ENCODE measurements at places on chromosomes 5 and 9.
A peak's percentile ranks its signal among the peaks of the same experiment; 100 is the strongest.

- DNase-seq = no peak
These were observed 203.7 kb upstream of the RORB start for GRCh38 chr9:74293479-74293878.

- no peak for DNase-seq
These were observed 280.1 kb downstream of the HSPA4 start for GRCh38 chr5:133331941-133332340.

DNA sequence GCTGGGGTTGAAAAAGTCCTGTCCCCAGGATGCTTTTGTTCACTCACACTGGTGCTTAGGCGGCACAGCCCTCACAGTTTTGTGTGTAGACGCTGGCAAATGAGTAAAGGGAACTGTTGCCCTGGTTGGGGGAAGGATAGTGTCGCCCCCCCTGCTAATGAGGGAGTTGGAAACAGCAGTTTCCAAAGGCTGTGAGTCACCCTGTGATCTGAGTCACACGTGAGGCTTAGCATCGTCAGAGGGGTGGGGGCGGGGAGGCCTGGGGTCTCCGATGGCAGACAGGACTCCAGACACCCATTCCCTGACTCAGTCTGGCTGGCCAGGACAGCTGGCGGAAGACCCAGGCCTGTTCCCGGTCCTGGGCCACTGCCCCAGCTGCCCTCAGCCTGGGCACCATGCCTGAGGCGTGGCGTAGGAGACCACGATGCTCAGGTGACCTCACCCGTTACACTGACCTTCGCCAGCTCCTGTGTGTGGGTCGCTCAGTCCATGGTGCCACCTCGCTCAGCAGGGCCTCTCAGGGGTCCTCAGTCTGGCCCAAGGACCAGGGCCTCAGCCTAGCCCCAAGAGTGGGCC is 2.9 kb downstream of the DNAJB5 start:
- DNase-seq = no peak

DNA sequence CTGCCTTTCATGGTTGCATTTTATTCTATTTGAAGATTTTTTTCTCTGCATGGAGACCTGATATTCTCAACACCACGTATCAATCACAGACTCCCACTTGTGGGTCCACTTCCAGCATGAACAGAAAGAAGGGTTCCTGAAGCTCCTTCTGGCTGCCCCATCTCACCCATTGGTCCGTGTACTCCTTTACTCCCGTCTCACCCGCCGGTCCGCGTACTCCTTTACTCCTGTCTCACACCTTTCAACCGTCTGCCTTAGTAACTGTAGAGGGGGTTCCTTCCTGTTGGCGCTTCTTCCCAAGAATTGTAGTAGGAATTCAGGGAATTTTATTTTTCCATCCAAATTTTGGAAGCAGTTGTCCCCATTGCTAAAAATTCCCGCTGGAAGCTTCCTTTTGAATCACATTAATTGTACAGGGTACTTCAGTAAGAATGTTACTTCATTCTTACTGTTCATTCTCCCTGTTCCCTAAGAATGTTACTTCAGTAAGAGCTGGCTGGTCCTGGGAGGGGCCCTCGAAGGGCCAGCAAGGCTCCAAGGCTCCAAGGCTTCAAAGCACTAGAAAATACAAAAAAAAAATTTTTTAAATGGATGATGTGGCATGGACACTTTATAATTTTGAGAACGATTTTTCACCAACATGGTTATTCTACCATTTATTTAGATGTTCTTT is 3.9 kb upstream of the LPCAT1 start:
- DNase-seq = no peak

GRCh38 chr9:1005043-1005667 is 28.7 kb downstream of the DMRT3 start:
- no peak for DNase-seq

GRCh38 chr5:8961219-8961618 is 584.7 kb downstream of the SEMA5A start:
- no peak for DNase-seq

DNA sequence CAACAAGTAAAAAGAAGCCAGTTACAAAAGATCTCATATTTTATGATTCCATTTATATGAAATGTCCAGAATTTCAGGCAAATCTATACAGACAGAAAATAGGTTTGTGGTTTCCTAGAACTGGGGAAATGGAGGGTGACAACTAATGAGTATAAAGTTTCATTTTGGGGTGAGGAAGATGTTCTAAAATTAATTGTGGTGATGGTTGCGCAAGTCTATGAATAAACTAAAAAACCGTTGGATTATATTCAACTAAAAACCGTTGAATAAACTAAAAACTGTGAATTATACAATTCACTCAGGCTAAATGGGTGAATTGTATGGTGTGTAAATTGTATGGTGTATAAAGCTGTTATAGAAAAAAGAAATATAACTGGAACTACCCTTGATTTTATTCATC is 47.6 kb downstream of the ADAMTS6 start:
- DNase-seq = no peak

DNA sequence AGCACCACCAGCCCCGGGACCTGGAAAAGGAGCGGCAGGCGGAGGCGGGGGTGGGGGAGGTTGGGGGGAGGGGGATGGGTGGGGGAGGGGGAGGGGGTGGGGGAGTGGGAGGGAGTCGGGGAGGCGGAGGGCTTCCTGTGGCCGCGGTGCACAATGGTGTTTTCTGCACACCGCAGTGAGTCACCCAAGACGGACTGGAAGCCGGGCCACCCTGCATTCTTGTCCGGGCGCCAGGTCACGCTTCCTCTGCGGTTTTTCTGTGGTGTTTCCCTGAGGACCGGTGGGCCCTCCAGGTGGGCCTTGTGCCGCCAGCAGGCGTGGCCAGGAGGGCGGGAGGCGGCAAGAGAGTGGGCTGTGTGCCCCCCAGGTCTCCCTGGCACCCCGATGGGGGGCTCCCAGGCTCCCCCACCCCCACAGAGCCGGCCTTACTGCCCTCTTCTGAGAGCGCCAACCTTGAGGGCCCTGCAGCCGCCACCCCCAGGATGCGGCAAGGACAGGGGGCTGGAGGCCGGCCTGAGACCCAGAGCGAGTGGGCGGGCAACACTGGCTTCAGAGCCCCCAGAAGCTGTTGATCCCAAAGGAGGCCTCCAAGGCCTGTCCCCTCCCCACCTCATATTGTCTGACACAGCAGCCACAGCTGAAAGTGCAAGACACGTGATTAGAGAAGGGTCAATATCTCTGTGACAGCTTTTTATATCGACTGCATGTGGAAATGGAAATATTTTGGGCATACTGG is 11.1 kb downstream of the EXD3 start:
- no peak for DNase-seq

DNA sequence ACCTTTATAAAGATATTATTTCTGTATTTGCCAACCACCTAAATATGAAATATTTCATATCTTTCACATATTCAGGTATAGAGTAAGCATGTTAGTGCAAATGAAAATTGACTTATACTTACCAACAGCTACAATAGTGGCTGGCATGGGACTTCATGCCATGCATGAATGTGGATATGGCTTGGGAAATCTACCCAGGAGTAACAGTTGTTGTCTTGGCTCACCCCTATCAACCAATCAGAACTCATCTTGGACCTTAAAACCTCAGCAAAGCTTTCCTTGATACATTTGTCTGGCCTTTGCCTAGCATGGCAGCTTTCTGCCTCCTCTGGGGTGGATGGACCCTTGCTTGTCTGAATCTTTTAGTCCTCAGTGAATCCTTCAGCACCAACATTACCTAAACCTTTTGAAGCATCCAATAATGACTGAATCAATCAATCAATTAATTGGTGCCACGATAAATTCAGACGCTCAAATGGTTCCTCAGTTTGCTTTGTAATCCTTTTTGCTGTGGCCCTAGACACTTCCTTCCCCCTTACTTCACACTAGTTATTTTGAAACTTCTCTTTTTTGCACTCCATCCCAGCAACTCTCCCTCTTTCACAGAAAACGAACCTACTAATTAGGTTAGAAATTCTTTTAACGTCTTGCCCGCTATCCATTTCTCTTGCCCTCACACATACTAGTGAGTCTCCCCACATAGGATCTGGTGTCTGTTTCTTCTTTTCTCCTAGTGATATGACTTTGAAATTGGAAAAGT is 132.3 kb upstream of the ZNF608 start:
- DNase-seq = no peak

- DNase-seq = no peak
These were observed 42.5 kb downstream of the GTF3C4 start for GRCh38 chr9:132712753-132713152.

GRCh38 chr5:103021314-103021713 is 98.6 kb downstream of the GIN1 start:
- no peak for DNase-seq

DNA sequence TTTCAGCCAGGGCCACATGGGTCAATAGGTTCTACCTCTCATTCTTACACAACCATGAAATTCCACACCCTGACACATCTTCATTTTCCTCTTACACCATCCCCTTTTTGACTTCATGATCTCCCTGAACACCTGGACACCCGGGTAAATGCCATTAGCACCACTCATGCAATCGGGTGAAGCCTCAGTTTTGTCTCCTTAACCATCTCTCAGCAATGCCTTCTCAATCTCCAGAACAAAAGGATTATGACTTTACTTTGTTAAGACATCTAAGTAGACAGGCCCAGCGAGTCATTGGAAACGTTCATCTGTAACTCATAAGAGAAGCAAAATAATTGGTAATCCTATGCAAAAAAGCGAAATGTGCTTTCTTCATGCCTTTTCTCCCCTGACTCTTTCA is 49.9 kb downstream of the ADAMTS12 start:
- DNase-seq = no peak

- DNase-seq = no peak
These were observed 414.8 kb upstream of the CCNH start for GRCh38 chr5:87827539-87827938.

- no peak for DNase-seq
These were observed 46.2 kb downstream of the CFAP77 start for GRCh38 chr9:132456241-132456640.

GRCh38 chr5:33650911-33651310 is 210.1 kb downstream of the TARS1 start:
- no peak for DNase-seq

GRCh38 chr5:167049043-167049663 is 1242.3 kb upstream of the WWC1 start:
- no peak for DNase-seq

DNA sequence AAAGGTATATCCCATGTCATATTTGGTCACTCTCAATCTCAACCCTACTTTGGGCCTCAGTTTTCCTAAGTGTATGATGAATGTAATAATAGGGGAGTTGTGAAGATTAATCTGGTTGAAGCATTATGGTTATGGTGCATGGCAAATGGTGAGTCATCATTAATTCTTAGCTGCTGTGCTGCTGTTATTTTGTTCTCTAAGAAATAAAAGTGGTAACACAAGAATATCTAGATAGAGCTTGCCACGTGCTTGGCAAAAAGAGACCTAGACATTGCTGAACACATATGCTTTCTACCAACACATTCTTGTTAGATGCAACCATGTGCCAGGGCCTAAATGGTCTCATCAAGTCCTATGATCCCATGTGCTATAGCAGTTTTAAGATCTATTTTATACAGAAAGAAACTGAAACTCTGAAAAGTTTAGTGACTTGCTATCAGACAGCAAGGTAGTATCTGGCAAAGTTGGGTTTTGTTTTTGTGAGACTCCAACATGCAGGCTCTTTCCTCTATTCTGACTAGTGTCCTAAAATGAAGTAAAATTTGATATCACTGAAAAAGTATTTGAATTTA is 699.9 kb upstream of the MEF2C start:
- no peak for DNase-seq

GRCh38 chr5:102528600-102528999 is 29.8 kb upstream of the SLCO6A1 start:
- DNase-seq = no peak

DNA sequence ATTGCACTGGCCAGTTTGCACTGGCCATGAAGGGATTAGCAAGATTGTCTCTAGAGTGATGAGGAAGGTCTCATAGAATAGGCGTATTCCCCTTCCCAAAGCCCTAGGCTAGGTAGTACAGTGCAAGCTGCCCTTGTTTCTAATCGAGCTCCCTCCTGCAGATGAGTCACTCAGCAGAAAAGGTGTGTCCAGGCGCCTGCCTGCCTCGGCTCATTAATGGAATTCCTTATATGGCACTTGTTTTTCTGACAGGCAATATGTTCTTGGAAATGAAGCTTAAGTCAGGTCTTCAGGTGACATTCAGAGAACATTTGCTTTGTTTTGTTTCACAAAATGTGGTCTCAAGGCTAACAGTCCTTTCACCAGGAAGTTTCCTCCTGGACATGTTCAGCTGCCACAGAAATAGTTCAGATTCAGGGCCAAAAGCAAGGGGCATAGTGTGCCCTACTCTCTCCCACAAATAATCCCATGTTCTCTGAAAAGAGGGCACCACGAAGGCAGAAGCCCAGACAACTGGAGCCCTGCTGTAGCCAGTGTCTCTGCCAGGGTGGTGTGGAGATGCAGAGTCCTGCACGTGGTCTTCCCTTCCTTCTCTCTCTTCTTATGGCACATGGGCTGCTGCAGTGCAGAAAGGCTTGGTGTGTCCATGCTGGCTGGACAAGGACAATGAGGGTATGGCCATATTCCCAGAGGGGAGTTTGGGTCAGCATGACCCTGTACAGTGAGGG is 281.1 kb upstream of the MAP3K1 start:
- peak; percentile 18 for DNase-seq

DNA sequence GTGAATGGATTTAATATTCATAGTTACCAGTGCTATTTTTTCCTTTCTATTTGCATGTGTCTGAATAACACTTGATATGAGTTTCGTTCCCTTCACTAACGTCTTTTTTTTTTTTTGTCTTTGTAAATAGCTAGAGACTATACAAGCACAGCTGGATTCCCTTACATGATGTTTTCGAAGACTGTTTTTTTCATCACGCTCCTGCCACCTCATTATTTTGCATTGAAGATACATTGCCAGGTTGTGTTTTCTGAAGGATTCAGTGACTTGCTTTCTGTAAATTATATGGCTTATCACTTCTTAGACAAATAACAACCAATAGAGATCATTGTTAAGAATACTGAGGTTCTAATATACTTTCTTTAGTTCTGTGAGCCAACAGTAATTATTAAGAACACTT is 207.5 kb downstream of the COMMD10 start:
- no peak for DNase-seq

DNA sequence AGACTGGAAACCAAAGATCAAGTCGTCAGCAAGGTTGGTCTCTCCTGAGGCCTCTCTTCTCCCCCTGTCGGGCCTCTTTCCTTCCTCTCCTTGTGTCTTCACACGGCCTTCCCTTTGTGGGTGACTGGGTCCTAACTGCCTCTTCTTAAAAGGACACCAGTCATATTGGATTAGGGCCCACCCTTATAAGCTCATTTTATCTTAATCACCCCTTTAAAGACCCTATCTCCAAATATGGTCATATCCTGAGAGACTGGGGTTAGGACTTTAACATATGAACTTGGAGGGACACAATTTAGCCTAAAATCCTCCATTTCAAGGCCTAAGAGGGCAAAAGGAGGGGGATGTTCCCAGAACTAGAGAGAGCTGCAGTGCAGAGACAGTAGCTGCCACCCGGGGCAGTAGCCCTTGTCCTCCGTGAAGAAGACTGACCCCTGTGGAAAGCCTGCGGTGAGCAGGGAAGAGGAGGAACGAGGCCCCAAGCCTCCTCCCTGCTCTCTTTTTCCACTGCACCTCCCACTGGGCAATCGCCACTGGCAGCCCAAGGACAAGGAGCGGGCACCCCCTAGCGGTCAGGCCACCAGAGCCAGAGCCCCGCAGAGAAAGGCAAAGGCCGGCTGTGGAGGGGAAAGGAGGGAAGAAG is 34.9 kb downstream of the CFAP90 start:
- DNase-seq = peak; percentile 29

Data from DMS 273 treated with DMSO at 0.1 percent for 48 hours (cell line).